Foreskin melanocyte (primary cell): ENCODE measurements at places on chromosomes 7 and 10.

- DNase-seq = peak; percentile 38
Observed at GRCh38 chr7:106568680-106569499, 92.1 kb downstream of the CCDC71L start.

DNA sequence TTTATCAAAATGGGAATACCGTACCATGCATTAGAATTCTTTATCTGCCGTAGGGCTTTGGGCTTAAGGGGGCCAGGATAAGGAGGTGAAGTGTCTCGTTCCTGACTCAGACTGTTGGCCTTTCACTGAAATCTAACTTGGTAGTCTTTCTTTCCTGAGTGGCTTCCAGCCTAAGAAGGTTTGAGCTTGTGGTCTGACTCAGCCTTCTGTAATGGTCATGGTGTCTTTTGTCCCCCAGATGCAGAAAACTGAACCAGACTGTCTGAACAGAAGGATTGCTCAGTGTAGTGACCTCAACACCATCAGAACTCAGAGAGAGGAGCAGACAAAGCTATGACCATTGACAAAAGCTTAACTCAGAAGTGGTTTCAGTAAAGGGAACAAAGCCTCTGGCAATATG lies 39.5 kb downstream of the WNT2 start:
- DNase-seq = peak; percentile 91

- DNase-seq = no peak
Observed at GRCh38 chr7:142542105-142542504, 207.2 kb upstream of the PRSS1 start.

DNA sequence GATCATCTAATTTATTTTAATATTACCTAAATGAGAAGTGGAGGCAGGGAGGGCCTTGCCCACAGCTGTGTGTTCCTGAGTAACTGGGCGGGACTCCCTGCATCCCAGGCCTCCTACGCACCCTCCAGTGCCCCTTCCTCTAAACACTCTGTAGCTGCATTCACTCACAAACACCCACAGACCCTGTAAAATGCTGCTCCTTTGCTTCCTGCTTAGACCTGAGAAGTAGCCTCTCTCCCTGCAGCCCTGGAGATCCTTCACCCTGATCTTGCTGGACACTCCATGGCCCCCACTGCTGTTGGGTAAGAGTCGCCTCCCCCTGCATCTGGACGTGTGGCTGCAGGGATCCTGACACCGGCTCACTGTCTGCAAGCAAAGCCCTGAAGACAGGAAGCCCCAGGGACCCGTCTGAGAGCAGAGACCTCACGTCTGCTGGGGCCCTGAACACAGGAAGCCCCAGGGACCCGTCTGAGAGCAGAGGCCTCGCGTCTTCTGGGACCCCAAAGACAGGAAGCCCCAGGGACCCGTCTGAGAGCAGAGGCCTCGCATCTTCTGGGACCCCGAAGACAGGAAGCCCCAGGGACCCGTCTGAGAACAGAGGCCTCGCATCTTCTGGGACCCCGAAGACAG lies 589.8 kb downstream of the DNAJB6 start:
- no peak for DNase-seq

DNA sequence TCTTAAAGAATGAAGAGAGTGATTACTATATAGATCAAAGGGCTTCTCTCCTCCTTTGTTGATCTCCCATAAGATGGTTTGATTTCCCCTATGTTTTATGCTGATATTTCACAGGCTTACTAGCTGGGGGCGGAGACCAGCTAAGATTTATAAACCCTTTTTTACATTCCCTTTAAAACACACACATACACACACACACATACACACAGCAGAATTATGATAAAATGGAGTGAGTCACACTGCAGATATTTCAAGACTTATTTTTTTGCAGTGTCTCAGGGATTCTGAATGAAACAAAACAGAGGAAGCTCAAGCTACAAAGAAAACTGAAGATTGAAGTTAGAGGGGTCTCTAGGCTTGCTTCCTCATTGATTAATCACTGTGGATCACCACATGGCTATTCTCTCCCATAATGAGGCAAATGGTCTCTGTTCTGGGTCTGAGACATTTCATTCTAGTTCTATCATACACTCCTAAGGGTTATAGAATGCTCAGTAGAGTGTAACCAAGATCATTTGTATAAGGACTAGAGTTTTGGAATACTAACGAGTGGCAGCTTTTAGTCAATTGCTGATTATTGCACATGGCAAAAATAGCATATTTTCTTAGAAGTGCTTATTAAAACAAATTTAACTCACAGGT lies 18.6 kb downstream of the INA start:
- no peak for DNase-seq

DNA sequence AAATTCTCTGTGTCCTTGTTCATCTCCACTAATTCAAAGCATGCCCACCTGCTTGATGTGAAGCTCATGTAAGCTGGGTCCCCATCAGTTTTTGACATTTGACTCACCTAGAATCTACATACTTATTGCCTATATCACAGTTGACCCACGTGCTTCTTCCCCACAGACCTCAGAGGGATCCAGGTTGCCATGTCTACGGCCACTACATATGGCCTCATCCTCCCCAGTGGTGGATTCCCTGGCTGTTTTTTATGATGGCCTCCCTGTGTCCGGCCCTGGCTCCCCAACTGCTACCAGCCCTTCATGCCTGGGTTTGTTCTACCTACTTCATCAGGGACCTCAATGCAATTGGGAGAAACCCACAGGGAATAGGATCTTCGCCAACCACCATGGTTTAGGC lies 187.4 kb upstream of the GDF10 start:
- no peak for DNase-seq

DNA sequence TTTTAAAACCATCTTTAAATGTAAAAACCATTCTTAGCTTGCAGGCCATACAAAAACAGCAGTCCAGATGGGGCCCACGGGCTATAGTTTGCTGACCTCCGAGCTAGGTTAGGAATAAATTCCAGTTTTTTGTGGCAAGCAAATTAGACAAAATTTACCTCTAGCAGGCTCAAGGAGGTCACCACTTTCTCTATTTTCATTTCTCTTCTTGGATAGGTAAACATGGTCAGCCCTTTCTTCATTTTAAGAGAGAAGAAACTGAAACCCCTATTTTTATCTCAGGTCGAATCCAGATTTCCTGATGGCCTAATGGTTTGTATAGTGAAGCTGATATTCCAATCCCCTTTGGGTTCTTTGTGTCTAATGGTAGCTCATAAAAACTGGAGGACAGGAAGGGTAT lies 10.7 kb downstream of the IKZF5 start:
- DNase-seq = no peak

- no peak for DNase-seq
Observed at GRCh38 chr7:94396596-94396995, 1.9 kb downstream of the COL1A2 start.

DNA sequence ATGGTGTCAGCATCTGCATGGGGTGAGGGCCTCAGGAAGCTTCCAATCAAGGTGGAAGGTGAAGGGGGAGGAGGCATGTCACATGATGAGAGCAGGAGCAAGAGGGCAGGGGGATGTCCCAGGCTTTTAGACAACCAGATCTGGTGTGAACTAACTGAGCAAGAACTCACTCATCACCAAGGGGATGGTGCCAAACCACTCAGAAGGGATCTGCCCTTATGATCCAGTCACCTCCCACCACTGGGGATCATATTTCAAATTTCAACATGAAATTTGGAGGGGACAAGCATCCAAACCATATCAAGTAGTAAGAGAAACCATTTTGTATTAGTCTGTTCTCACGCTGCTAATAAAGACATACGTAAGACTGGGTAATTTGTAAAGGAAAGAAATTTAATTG lies 33.6 kb downstream of the THNSL1 start:
- DNase-seq = no peak

DNA sequence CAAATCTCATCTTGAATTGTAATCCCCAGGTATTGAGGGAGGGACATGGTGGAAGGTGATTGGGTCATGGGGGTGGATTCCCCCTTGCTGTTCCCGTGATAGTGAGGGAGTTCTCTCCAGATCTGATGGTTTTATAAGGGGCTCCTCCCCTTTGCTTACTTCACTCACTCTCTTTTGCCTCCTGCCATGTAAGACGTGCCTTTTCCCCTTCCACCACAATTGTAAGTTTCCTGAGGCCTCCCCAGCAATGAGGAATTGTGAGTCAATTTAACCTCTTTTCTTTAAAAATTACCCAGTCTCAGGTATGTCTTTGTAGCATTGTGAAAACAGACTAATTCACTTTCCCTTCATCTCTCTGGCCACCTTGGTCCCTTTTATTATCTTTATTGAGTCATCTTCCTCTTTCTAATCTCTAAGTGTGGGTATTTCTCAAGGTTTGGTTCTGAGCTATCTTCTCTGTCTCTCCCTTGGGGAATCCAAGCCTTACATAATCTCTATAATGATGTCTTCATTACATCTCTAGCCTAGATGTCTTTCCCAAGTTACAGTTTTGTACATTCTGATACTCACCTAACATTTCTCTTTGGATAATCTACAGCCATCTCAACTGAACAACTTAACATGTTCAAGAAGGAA lies 99.1 kb upstream of the JCAD start:
- DNase-seq = no peak
